Inflammatory macrophage treated with lipopolysaccharide for 4 hours (primary cell): ENCODE measurements at places on chromosomes 4 and X.
A peak's percentile ranks its signal among the peaks of the same experiment; 100 is the strongest.

GRCh38 chr4:27318740-27319139, 458.1 kb downstream of the STIM2 start:
- DNase-seq = peak; percentile 2

DNA sequence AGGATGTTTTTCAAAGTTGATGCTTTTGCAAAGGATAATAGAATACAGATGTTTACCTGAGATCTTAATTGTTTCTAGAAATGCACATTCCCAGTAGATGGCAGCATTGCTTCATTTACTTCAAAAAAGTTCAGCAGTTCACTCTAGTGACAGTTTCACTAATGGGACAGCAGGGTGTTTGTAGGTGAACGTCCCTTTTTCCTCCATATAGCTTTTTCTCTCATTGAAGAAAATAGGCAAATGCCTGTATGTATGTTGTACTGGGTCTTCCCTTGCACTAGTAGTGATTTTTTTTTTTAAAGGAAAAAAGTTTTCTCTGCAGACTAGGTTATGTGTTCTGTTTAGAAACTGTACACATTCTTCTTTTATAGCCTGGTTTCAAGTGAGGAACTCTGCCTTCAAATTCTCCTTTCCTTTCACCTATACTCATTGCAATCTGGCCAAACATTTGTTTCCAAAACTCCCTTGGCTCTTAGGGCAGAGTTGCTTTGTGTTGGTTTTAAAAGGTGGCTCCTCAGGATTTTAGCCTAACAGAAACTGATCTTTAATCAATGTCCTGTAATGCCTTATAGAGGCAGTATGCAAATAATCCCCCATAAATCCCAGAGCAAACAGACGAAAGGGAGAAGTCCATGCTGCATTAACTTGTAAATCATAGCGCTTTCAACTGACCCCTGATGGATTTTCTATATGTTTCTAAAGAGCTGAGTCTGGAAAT, 86.3 kb downstream of the EGF start:
- peak; percentile 72 for DNase-seq

GRCh38 chrX:39771089-39771488, 326.7 kb downstream of the BCOR start:
- DNase-seq = no peak

DNA sequence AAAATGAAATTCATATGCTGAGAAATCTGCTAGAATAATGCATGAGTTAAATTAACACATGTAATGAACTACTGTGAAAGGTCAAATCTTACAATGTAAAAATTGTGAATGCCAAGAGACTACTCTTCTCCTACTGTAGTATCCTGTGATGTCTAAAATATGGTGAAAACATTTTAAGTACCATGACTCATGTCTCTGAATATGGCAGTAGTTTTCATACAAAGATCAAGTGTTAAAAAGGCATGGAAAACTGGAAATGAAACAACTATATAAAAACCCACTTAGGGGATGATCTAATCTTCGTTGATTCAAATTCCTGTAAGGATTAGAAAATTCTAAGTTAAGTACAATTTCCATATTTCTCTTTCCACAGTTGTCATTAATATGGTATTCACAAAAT, 221.3 kb downstream of the PPP3CA start:
- peak; percentile 71 for DNase-seq

DNA sequence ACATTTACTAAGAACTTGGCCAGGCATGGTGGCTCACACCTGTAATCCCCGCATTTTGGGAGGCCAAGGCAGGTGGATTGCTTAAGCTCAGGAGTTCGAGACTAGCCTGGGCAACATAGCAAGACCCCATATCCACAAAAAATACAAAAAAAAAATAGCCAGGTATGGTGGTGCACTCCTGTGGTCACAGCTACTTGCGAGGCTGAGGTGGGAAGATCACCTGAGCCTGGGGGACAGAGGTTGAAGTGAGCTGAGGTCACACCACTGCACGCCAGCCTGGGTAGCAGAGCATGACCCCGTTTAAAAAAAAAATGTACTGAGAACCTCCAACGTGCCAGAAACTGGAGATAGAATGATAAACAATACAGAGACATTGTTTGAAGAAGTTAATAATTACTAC, 8.0 kb downstream of the OPRPN start:
- no peak for DNase-seq

GRCh38 chr4:136203199-136203598, 1329.1 kb downstream of the PCDH18 start:
- DNase-seq = no peak

DNA sequence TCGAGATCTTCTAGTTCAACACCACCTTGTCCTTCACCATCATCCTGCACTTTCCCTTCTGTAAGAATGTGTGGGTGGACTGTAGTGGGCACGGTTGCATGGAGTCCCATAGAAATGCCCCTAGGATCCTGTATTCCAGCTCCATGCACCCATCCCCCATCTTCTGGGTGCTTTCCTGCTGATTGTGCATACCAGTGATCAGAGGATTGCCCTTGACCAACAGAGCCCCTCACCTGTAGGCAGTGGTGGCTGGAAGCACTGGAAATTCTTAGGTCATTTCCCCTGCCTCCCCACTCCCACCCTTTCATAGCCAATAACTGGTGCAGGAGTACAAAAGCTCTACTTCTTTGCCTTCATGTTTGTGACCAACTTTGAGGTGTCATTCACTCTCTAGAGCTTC, 213.4 kb upstream of the ARSJ start:
- no peak for DNase-seq

- DNase-seq = no peak
These were observed 200.3 kb upstream of the NHS start for GRCh38 chrX:17174671-17175070.

- DNase-seq = peak; percentile 78
These were observed 79.8 kb downstream of the NSUN7 start for GRCh38 chr4:40829586-40829985.

- DNase-seq = no peak
These were observed 30.6 kb downstream of the GUCY1B1 start for GRCh38 chr4:155789391-155789790.

DNA sequence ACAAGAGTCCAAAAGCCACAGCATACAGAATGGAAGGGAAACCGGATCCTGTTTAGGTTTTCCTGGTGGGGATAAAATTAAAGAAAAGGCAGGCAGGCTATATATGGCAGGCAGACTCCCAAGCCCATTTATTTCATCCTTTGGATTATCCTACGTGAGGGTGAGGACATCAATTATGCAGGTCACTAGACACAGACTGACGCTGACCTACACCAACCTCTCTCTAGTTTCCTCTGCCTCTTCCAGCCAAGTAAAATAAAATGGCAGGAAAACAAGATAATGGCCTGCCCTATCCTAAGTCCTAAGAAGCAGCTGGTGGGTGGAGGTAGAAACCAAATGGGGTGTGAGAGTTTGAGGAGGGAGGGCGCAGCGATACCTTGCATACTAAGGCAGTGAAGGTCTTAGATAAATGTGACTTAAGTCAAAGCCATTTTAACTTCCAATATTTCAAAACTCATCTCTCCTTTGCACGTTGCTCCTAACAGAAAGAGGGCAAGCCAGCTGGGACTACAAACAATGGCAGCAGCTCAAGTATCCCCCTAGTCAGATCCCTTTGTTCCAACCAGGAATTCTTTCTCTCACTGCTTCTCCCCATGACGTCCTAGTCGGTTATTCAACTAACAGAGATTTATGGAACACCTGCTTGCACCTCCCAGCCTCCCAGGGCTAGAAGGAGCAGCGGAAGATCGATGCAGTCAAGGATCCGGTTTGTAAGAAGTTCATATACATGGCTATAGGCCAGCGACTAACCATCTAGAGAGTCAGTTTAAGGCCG, 72.8 kb downstream of the IRF2 start:
- no peak for DNase-seq

DNA sequence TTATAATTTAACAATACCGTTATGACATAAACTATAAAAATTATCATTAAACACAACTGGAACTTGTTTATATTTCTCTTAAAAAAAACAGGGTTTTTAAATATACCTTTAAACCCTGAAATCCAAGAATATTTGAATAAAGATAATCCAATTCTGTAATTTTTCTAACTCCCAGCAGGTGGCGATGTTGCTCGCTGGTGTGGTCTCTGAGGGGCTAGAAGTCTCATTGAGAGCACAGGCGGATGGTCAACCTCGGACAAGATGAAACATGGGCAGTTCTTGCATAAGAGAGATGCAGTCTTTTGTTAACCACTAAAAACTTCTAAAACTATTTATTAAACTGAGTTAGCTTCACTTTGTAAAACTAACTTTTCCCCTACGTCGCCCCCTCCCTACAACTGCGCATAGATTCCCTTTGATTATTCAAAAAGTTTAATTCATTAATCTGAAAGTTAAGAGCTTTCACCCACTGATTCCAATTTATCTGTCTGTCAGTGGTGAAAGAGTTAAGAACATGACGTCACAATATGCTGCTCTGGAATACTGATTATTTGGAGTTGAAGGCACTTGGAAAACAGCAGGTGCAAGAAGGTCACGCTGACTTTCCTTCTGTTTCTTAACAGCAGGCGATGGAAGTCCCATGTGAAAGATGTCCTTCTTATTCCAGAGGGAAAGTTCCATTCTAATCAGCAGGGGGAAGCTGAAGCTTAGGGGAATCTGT, 29.5 kb downstream of the DMP1 start:
- peak; percentile 51 for DNase-seq

DNA sequence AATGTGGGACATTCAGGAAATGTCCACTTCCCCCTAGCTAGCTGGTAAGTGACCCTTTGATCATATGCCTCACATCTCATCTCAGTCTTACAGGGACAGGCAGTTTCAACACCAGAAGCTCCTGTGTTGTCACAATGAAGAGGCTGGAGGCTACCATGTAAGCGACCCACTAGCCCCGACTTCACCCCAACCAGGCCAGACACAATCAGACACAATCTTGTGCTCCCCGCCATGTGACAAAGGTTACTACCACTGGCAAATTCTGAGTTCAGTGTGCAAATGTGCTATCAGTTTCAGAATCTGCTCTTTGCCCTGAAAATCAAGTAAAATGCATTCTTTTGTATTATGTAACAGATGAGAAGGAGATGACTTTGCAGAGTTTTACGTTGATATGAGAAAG, 56.9 kb upstream of the STS start:
- DNase-seq = peak; percentile 65

DNA sequence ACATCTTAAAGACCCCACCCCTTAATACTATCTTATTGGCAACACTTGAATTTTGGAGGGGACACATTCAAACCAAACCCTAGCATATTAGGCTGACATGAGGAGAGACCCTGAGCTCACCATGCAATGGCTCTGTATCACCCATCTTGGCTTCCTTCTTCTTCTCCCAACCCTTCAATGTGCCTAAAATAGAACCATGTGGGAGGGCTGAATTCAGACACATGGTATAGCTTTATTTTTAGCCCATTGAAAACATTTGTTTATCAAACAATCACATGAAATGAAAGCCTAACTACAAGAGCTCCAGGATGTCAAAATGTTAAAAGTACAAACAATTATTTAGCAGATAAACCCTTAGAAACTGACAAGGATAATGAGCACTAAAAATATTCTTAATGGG, 81.6 kb downstream of the RASL11B start:
- DNase-seq = peak; percentile 5
